ENCODE measurements at places on chromosomes 12 and 14.

- no peak for DNase-seq
These were observed 49.5 kb upstream of the ATXN7L3B start for GRCh38 chr12:74488134-74488533.

DNA sequence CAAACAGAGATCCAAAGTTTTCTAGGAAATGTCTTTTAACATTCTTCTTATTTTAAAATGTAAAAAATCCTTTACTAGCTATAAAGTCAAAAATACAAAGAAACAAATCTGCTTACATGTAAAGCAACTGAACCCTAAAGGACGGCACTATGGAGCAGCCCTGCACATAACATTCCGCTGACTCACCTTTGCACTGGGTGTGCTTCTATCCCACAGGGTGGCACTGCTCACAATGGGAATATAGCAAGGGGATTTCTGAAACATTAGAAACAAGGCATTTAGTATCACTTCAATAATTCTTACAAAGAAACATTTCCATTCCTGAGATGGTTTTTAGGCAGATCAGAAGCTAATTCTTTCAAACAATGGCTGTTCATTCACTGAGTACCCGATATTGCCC is 94.3 kb downstream of the C12orf42 start:
- DNase-seq: no peak

DNA sequence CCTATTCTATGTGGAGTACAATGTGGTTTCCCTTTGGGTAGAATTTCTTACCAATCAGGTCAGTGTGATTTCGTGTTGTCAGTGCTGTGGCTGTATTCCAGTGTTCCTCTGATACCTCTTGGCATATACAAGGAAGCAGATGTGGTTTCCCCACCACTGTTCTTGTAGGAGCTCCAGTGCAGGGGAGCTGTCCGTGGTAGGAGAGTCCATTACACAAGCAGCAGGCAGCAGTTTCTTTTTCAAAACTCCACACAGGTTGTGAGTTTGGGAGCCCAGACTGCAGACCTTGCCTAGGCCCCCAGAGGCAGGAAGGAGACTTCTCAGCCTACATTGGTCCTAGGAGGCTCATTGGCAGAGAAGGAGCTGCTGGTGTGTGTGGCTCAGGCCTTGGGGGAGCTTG is 452.8 kb downstream of the AACS start:
- DNase-seq: no peak

GRCh38 chr12:88764781-88765480 is 184.7 kb upstream of the KITLG start:
- no peak for DNase-seq

DNA sequence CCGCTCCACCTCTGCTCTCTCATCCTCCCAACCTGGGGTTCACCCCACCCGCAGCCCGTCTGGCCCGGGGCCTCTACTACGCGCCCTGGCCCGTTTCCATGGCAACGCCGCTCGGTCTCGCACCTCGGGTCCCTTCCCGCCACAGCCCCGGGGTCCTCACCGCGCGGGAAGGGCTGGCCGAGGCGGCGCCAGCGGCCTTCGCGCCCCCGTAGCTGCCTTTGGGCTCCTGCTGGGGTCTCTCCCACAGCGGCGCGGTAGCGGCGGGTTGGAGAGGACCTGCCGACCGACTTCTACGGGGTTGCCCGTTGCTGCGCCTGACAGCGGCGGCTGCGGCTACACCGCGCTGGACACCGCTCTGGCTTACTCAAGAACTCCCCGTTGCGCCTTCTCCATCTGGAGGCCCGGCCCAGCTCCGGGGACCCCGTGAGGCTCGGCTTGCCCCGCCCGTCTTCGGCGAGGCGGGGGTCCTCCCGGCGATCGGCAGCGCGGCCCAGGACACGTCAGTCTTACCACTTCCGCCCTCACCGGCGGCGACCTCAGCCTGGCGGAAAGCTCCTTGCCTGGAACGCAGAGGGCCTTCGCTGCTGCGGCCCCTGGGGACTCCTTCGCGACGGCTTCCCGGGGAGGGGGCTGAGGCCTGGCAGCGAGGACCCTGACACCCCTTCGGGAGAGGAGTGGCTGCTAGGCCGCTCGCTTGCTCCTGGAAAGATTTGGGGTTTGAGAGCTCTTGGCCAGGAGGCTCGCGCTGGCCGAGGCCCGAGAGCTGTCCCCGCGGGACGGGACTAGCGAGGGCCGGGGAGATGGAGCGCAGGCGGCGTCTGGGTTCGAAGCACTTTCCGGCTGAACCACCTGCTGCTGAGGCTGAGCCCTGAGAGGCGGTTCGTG is at the start of gene TM9SF1:
Gene TM9SF1 (minus strand): TSS at position 256 of the 885 bp plus-strand sequence. CDS start 422 bp downstream, outside the sequence.
- DNase-seq: peak; percentile 85

- DNase-seq: no peak
These were observed 35.2 kb downstream of the RILPL1 start for GRCh38 chr12:123498126-123498825.

- DNase-seq: no peak
These were observed 44.0 kb upstream of the HIF1A start for GRCh38 chr14:61651355-61651754.

DNA sequence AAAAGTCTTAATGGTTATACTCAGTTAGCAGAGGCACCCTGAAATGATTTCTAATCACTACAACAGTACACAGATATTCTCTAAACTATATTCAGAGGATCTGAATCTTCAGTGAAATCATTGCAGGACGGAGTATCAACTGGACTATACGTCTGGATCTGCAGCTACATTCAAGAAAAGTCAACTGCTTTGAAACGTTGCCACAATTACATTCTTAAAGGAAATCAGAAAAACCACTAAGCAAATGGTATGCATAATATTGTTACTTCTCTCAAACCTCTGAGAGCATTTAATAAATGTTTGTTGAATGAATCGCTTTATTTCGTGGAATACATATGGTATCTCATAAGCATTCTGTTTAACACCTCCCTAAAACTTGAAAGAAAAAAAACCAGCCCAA is 67.4 kb downstream of the MED13L start:
- DNase-seq: no peak

GRCh38 chr12:70080566-70080965 is 162.7 kb upstream of the CNOT2 start:
- DNase-seq: no peak

DNA sequence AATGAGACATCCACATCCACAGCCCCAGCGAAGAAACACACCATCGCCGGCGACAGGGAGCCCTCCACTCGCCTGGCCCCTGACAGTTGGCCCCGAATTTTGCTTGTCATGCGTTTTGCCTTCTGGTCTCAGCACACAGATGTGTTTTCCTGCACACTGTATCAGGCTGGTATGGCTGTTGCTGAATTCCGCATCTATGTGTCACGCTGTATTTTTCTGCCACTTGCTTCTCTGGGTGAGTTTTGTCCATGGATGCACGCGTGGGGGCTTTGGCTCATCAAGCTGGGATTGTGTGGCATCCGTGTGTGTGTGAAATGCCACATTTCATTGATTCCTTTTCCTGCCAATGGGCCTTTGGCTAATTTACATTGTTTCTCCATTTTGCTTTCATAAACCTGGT is 26.5 kb downstream of the ARL6IP4 start:
- no peak for DNase-seq

DNA sequence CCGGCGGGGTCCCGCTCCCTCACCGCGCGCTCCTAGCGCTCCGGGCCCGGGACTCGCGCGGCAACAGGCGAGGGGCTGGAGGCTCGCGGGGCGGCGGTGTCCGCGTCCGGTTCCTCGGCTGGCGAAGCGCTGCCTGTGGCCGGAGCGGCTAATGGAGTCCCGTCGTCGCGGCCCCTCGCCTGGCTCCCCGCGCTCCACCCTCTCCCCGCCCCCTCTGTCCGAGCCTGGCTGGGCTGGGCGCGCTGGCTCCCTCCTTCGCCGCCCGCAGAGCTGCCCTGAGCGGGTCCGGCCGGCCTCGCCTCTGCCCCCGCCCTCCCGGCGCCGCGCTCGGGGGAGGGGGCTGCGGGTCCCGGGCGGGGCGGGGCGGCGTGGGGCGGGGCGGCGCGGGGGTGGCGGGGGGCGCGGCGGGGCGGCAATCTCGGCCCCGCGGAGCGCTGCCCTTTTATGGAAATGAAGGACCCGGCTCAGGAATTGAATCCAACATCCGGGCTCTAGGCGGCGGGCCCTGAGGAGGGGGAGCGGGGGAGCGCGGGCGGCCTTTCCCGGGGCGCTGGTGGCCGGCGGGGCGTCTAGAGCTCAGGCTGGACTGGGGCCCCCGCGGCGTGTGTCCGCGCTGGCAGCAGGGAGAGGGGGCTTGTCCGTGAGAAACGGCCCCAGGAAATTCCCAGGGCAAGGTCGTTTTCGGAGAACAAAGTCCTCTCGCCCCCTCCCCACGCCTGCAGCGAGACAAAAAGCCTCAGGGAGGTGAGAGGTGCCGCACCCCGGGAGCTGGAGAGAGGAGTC is at the start of gene FERMT2:
Gene FERMT2 (minus strand): TSS at position 153 of the 783 bp plus-strand sequence. CDS start 482 bp downstream, outside the sequence.
- DNase-seq: peak; percentile 10

DNA sequence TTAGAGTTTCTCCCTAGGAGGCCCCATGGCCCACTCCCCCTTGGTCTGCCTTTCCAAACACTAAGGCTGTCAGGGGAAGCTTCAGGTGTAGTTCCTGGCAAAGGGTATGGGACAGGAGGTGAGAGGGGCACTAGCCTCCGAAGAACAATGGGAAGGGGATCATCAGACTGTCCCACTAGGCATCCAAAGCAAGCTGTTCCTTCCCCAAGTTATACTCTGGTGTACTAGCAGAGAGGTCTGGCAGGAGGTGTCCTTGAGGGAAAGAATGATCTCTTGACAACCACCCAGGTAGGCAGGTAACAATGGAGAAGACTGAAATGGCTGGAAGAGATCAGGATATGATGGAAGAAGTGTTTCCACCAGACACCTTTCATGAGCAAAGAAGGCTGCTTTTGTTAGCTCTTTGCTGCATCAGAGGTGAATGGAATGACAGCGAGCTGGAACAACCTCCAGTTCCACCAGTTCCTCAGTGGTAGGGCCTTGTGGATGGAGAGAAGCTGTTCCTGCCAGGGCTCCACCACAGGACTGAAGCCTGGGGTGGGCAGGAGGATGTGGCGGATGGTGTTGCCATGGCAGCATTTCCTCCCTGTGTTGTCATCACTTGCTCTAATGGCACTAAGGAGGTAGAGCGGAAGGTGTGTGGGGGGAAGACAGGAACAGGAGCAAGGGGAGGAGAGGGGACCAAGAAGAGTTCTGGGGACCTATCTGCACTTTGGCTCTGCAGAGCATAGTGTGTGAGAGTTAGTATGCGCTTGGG is 2.3 kb upstream of the AGAP2 start:
- DNase-seq: peak; percentile 50

DNA sequence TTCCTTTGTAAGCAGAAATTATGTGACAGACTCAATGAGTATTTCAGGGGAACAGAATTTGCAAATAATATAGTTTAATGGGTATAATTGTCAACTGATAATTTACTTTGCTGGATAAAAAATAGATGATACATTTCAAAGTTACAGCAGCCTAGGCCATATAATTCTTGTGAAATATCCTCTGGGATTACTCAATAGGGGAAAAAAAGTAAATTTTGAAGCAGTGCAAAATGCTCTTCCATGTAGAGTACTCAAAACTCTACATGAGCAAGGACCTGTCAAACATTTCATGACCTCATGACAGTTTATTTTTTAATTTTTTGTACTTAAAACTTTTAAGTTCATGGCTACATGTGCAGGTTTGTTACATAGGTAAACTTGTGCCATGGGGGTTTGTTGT is 163.3 kb downstream of the DACT1 start:
- DNase-seq: no peak

DNA sequence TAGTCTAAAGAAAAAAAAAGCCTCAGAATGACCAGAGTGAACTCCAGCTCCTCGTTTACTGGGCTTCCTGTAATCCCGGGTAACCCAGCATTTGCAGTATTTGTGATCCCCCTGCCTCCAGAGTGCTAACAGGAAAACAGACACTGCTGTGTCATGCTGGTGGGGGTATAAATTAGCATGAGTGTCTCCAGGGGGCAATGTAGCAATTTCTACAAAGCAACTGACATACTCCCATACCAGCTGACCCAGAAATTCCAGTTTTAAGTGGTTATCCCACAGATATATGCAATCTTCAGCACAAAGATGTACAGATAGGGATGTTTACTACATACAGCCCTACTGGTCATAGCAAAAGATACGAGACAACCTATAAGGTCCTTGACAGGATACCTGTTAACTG is 18.8 kb downstream of the TTC7B start:
- no peak for DNase-seq

DNA sequence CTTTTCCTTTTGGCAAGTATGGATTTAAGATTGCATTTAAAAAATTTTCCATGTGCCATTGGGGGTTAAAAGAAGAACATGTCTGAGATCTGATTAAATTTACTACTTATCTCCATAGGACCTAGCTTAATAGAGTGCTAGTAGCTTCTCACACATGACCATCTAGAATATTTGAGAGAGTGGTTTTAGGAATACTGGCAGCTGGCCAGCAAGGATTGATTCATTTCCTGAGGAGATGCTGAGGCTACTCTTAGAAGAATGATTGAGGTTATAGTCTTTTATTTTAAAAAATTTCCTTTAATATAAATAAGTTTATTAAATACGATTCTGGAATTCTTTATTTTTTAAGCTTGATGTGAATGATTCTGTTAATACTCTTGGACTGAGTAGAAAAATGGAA is 56.2 kb downstream of the MIPOL1 start:
- DNase-seq: no peak

GRCh38 chr12:29869946-29870345 is 86.2 kb upstream of the TMTC1 start:
- no peak for DNase-seq

- no peak for DNase-seq
These were observed 128.7 kb upstream of the RAP1B start for GRCh38 chr12:68482014-68482413.

GRCh38 chr14:68678471-68678870 is 114.4 kb downstream of the ZFP36L1 start:
- DNase-seq: no peak

GRCh38 chr14:36518031-36518585 is 1.9 kb downstream of the NKX2-1 start:
- no peak for DNase-seq

GRCh38 chr12:5643266-5643665 is 211.4 kb downstream of the NTF3 start:
- DNase-seq: no peak

DNA sequence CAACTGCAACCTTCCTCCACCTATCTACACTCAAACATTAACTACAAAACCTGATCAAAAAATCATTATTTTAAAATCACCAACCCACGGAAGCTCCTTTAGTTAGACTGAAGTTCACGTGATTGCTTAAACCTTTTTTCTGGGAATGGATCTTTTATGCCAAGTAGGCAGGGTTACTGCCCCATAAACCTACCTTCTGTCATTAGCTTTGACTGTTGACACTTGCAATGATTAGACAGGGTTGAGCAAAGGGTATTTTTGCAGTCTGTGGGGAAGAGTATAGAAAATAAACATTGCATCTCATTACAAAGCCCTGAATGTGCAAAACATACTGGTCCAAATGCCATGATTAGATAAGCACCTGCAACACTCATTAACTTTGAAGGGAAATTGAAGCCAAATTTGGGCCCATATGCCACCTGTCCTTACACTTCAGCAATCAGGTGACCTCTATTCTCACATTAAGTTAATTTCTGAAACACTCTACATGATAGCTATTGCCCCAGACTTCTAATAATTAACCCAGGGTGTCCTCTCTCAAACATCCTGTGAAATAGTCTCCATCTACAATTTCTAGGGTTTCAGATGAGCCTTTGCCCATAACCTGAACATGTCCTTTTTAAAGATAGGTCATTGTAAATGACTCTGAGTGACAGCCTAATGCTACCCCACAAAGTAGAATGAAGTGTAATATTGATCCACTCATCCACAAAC is 156.0 kb upstream of the PLEKHG7 start:
- no peak for DNase-seq

GRCh38 chr12:124746649-124747425 is 116.8 kb downstream of the SCARB1 start:
- DNase-seq: no peak

- no peak for DNase-seq
These were observed 7.9 kb downstream of the METTL25 start for GRCh38 chr12:82366197-82366596.

- DNase-seq: peak; percentile 31
These were observed at the start of gene ADSS1 for GRCh38 chr14:104723651-104724406. TSS of gene ADSS1 (plus strand) at chr14:104724229. CDS start at chr14:104724271, 42 bp downstream.
